Neural progenitor cell (in vitro differentiated cells): ENCODE measurements at places on chromosomes 2 and 18. TPM values are rescaled to one million over a fixed set of nuclear protein-coding genes. Genes with fewer than 3 reads are reported as not detected.
A peak's percentile ranks its signal among the peaks of the same experiment; 100 is the strongest.

FKBP7 gene
- total RNA-seq = 28.1 and 47.0 TPM in 2 replicates

MPP4 gene
- not detected in 2 replicates for total RNA-seq

GALNT14 gene
- total RNA-seq = 6.0 and 6.4 TPM in 2 replicates

- no peaks in the 10 kb centered on the region for H3K4me1 ChIP-seq
- no peak for DNase-seq
- H3K27me3 ChIP-seq = no peaks in the 10 kb centered on the region
- H3K36me3 ChIP-seq = no peaks in the 10 kb centered on the region
- no peak overlapping the region for H3K4me3 ChIP-seq
- no peak overlapping the region for H3K27ac ChIP-seq
Measured at GRCh38 chr2:15378148-15378908, 182.8 kb downstream of the NBAS start.

GRCh38 chr2:165251366-165251765 is 12.2 kb downstream of the SCN2A start:
- H3K4me3 ChIP-seq = no peak overlapping the region
- no peaks in the 10 kb centered on the region for H3K4me1 ChIP-seq
- DNase-seq = no peak
- no peaks in the 10 kb centered on the region for H3K27me3 ChIP-seq

DNA sequence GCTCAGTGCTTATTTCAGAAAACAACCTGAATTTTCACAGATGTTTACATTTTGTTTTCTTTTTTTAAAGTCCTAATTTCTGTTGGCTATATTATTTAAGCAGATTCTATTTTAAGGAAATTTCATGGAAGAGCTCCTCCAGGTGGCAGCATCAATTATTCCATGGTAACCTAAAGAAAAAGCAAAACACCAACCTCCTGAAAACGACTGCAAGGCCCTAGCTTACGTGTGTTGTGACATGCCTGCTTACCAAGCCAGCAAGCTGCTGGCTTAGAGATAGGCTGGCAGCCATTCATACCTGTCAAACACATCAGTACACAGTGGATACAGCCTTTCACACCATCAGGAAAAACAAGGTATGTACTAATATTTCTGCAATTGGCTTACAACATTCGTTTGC is 64.9 kb downstream of the LPIN2 start:
- H3K4me3 ChIP-seq = no peak overlapping the region
- H3K36me3 ChIP-seq = peaks cover 7% of the 10 kb centered on the region
- no peaks in the 10 kb centered on the region for H3K27me3 ChIP-seq
- peak; percentile 16 for DNase-seq
- no peak overlapping the region for H3K27ac ChIP-seq
- H3K4me1 ChIP-seq = no peaks in the 10 kb centered on the region

GRCh38 chr2:11022591-11023273 is 111.0 kb downstream of the KCNF1 start:
- no peaks in the 10 kb centered on the region for H3K4me1 ChIP-seq
- DNase-seq = no peak
- no peak overlapping the region for H3K4me3 ChIP-seq
- H3K27me3 ChIP-seq = no peaks in the 10 kb centered on the region

GRCh38 chr2:240457223-240458043 is 22.0 kb downstream of the GPC1 start:
- H3K4me1 ChIP-seq = peaks cover 50% of the 10 kb centered on the region
- H3K36me3 ChIP-seq = no peaks in the 10 kb centered on the region
- DNase-seq = peak; percentile 56

GRCh38 chr2:65436824-65437221 is 4.4 kb upstream of the SPRED2 start:
- peaks cover 48% of the 10 kb centered on the region for H3K27me3 ChIP-seq
- H3K36me3 ChIP-seq = no peaks in the 10 kb centered on the region
- no peak overlapping the region for H3K27ac ChIP-seq
- peaks cover 29% of the 10 kb centered on the region for H3K4me1 ChIP-seq
- peak; percentile 65 for DNase-seq

GRCh38 chr2:37721201-37721560 is 49.7 kb upstream of the CDC42EP3 start:
- no peak for DNase-seq
- H3K27me3 ChIP-seq = no peaks in the 10 kb centered on the region
- H3K27ac ChIP-seq = no peak overlapping the region
- H3K4me3 ChIP-seq = no peak overlapping the region

DNA sequence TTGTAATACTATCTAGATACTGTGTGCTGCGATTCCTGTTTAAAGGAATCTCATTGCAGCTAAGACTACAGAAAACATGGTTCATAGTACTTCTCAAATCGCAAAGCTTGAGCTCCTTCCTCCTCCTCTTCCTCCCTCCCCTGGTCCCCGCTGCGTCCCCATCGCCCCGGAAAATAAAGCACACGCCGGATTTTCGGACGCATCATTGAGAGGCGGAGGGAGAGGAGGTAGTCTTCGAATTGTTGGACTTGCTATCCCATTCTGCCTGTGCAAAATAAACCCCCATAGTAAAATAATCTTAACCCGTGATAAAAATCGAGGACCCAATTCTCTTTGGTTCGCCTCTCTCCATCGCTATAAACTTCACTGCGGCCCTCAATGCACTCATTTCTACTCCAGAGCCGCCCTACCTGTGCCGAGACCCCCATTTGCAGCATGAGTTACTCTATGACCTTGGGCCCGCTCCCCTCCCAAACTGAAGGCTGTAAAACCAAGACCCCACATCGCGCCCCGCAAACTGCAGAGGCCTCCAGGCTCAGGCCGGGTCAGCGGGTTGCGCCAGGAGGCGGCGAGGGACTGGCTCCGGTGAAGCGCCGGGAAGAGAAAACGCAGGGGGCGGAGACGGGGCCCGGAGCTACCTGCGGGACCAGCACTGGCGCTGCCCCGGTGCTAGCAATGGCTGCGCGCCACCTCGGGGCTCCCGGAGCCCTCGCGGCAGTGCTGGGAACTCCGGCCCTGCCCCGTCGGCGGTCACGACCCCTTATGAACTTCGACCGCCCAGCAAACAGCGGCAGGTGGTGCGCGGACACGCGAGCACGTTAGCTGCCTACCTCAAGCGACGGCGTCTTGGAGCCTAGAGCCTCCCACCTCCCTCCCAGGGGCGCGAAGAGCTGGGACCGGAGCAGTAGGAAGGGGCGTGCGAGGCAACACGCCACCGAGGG is 649 bp downstream of the ESCO1 start:
- H3K36me3 ChIP-seq = no peaks in the 10 kb centered on the region
- peak; percentile 87 for DNase-seq
- no peaks in the 10 kb centered on the region for H3K27me3 ChIP-seq
- H3K27ac ChIP-seq = peak overlapping the region; percentile 94

DNA sequence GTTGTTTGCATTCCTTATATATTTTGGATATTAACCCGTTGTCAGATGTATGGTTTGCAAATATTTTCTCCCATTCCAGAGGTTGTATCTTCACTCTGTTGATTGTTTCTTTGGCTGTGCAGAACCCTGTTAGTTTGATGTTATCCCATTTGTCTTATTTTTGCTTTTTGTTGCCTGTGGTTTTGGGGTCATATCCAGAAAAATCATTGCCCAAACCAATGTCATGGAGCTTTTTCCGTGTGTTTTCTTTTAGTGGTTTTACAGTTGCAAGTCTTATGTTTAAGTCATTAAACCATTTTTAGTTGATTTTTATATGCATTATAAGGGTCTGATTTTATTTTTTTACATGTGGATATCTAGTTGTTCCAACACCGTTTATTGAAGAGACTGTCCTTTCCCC is 35.8 kb downstream of the PPIG start:
- H3K4me3 ChIP-seq = no peak overlapping the region
- H3K27ac ChIP-seq = no peak overlapping the region
- H3K27me3 ChIP-seq = no peaks in the 10 kb centered on the region
- H3K36me3 ChIP-seq = peaks cover 26% of the 10 kb centered on the region

GRCh38 chr2:203340791-203341487 is 12.7 kb downstream of the ABI2 start:
- peak; percentile 52 for DNase-seq
- H3K4me3 ChIP-seq = no peak overlapping the region
- peaks cover 21% of the 10 kb centered on the region for H3K4me1 ChIP-seq

DNA sequence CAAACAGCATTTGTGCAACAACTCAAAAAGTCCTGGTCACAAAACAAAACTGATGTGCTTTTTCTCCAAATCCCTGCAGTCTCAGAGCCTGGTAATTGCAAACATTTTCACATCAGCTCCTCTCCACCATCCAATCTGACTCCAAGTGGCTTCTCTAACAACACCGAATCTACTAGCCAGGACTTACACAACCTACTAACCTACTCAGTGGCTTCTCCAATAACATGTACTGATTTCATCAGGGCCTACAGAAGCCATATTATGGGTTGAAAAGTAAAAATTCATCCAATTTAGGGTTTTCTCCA is 104.3 kb downstream of the COLEC12 start:
- no peaks in the 10 kb centered on the region for H3K27me3 ChIP-seq
- no peak overlapping the region for H3K4me3 ChIP-seq
- no peaks in the 10 kb centered on the region for H3K36me3 ChIP-seq
- no peaks in the 10 kb centered on the region for H3K4me1 ChIP-seq

DNA sequence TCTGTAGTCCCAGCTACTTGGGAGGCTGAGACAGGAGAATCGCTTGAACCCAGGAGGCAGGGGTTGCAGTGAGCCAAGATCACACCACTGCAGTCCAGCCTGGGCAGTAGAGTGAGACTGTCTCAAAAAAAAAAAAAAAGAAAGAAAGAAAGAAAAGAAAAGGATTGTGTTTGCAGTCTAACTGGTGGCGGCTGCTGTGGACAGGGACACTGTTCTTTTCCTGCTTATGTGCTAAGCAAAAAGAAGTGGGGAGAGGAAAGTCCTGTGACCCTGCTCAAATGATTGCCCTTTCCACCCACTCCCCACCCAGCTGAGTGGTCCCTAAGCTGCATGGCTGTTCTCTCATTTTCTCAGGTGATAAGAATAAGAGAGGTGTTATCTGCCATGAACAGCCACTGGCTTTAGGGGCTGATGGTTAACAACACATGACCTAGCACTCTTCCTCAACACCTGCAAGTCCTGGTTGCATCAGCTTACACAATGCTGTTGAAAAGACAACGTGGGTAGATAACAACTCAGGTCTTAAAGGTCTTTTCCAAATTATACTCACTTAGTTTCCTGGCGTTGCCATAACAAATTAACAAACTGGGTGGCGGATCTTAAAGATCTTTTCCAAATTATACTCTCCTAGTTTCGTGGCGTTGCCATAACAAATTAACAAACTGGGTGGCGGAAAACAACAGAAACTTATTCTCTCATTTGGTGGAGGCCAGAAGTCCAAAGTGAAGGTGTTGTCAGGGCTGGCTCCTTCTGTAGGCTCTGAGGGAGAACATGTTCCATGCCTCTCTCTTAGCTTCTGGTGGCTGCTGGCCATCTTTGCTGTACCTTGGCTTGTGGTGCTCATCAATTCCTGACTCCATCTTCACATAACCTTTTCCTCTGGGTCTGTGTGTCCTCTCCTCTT is 90.3 kb upstream of the RTN4 start:
- H3K4me1 ChIP-seq = peaks cover 24% of the 10 kb centered on the region
- no peak overlapping the region for H3K4me3 ChIP-seq
- no peaks in the 10 kb centered on the region for H3K27me3 ChIP-seq
- H3K27ac ChIP-seq = no peak overlapping the region

- no peaks in the 10 kb centered on the region for H3K36me3 ChIP-seq
- no peak for DNase-seq
- no peak overlapping the region for H3K4me3 ChIP-seq
- H3K4me1 ChIP-seq = peaks cover 51% of the 10 kb centered on the region
- peak overlapping the region; percentile 15 for H3K27ac ChIP-seq
Measured at GRCh38 chr2:200353120-200353519, 46.6 kb downstream of the SPATS2L start.

DNA sequence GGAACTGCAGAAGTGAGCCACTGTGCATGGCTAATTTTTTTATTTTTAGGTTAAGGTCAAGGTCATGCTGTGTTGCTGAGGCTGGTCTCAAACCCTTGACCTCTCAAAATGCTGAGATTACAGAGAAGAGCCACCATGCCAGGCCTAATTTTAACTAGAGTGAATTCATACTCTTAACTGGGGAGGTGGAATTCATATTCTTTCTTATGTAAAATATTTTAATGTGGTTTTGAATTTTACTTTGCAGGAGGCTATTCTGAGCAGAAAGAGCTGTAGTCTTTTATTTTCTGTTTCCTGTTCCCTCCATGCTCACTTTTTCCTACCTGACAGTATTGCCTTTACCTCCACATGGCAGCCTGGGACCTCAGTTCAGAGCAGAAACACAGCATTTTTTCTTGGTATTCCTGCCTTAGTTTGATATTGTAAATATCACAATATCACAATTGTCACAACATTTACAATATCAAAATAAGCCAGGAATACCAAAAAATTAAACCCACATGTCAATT is 37.1 kb upstream of the CCNYL1 start:
- H3K4me1 ChIP-seq = peaks cover 7% of the 10 kb centered on the region
- no peaks in the 10 kb centered on the region for H3K27me3 ChIP-seq
- H3K27ac ChIP-seq = peak overlapping the region; percentile 6
- H3K36me3 ChIP-seq = no peaks in the 10 kb centered on the region

- no peaks in the 10 kb centered on the region for H3K27me3 ChIP-seq
- H3K4me1 ChIP-seq = peaks cover 22% of the 10 kb centered on the region
- H3K36me3 ChIP-seq = no peaks in the 10 kb centered on the region
- H3K4me3 ChIP-seq = no peak overlapping the region
- no peak overlapping the region for H3K27ac ChIP-seq
Measured at GRCh38 chr2:67950018-67950417, 112.8 kb downstream of the C1D start.

GRCh38 chr2:199019898-199020507 is 437.7 kb downstream of the SATB2 start:
- H3K27ac ChIP-seq = no peak overlapping the region
- no peaks in the 10 kb centered on the region for H3K36me3 ChIP-seq
- H3K27me3 ChIP-seq = no peaks in the 10 kb centered on the region
